Activated CD4-positive, alpha-beta T cell treated with anti-CD3 and anti-CD28 coated beads, Interleukin-2, amount 10 ng/mL, durations not matched to agents 7 days and 5 days (primary cell): ENCODE measurements at places on chromosomes 16 and 17.
A peak's percentile ranks its signal among the peaks of the same experiment; 100 is the strongest.

- DNase-seq, result no peak
Measured at GRCh38 chr17:4520060-4520893, 21.6 kb downstream of the SPNS2 start.

- DNase-seq, result no peak
Measured at GRCh38 chr17:79907850-79908249, 68.6 kb upstream of the CBX4 start.

DNA sequence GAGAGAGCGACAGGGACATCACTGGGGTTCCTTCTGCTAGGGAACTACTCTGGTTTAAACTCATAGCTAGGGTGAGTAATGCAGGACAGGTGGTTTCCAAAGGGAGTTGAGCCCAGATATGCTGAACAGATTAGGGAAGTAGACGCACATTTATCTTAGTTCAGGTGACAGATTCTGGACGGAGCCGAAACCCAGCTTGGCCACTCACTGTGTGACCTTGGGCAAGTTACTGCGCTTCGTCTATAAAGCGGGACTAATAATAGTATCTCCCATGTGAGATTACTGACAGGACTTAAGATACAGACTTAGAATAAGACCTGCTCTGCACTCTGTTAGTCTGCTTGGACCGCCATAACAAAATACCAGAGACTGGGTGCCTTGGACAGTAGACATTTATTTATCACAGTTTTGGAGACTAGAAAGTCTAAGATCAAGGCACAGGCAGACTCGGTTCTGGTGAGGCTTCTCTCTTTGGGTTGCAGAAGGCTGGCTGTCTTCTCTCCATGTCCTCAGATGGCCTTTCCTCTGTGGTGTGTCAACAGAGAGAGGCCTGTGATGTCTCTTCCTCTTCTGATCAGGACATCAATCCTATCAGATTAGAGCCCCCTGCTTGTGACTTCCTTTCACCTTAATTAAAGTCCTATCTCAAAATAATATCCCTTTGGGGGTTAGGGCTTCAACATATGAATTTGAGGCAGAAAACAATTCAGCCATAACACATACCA, 12.1 kb downstream of the SCNN1G start:
- no peak for DNase-seq

GRCh38 chr17:29549177-29549923, 17.5 kb downstream of the ABHD15 start:
- no peak for DNase-seq

- DNase-seq, result no peak
Measured at GRCh38 chr16:72797621-72798020, 250.3 kb downstream of the ZFHX3 start.

DNA sequence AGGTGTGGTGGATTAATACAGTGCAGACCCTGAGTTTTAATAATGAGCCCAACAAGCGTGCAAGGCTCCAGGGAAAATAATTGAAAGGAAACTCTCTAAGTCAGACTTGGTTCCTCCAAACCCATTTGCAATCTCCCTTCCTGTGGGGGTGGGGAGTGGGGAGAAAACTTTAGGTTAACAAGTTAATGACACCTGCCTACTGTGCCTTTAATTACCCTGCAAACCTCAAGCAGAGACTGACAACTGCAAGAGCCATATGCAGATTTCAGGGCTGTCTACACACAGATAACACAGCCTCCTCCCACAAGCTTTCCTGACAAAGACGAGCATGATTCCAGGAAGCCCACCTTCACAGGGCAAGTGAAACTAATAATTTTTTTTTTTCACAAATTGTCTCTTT, 359.3 kb downstream of the HS3ST4 start:
- DNase-seq, result no peak

- no peak for DNase-seq
Measured at GRCh38 chr17:78391843-78392242, 13.4 kb downstream of the PGS1 start.

DNA sequence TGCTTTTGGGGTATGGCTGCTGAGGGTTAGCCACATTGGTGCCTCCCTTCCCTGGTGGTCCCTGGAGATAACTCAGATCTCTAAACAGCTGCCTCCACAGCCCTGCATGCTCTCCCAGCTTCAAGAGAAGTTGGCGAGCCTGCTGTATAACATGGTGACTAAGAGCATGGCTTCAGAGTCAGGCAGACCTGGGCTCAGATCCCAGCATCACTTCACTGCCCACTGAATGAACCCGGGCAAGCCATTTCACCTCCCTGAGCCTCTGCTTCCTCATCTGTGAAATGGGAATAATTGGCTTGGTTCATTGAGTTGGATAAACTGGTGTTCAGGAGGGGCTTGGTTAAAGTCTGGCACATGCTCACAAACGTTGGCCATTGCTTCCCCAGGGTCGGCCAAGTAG, 16.6 kb downstream of the KIF1C start:
- no peak for DNase-seq

GRCh38 chr16:4372001-4372577, 441 bp downstream of the VASN start:
- peak; percentile 27 for DNase-seq

DNA sequence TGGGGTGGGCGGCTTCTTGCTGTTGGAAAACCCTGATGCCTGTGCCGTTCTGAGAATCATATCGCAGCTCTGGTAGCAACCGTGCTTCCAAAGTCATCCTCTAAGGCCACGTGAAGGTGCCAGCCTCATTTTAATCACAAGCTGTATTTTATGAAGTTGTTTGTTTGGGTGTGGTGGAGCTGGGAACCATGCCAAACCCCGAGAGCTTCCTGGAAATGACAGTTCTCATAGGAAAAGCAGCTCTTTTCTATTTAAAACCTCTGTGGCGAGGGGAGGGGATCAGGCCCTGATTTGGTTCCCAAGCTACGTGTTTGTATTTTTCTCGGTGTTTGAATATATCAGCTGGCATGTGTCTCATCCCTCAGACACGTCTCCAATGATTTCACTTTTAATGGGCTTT, 21.7 kb downstream of the KNOP1 start:
- DNase-seq, result peak; percentile 61

- no peak for DNase-seq
Measured at GRCh38 chr17:78716814-78717393, 65.2 kb downstream of the CYTH1 start.

- no peak for DNase-seq
Measured at GRCh38 chr16:2966043-2966807, 2.1 kb downstream of the KREMEN2 start.

GRCh38 chr16:76835779-76836300, 355.1 kb upstream of the MON1B start:
- DNase-seq, result no peak

DNA sequence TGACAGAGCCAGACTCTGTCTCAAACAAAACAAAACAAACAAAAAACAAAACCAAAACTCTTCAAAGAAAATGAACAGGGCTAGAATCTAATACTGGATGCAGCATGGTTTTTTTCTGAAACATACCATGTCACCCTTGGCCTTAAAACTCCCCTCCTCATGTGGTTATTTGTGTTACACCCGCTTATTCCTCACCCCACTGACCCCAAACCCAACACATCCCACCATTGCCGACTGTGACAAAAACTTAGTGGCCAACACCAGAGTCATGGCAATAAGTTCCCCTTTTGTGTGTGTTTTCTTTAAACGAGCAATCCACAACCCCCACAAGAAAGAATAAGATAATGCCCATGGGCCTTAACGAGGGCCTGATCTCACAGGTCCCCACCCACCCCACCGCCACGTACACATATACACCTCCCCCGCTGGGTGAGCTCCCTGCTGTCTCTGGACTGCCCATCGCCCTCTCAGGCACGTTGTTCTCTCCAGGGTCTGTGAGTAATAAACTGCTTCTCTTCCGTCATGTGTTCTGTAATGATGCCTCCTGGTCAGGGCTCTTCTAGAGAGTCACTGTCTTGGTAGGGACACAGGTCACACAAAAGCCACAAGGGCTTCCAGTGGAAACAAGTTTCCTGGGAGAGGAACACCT, 16.8 kb upstream of the ENGASE start:
- no peak for DNase-seq

GRCh38 chr16:2046893-2047329, 723 bp downstream of the NTHL1 start:
- no peak for DNase-seq

DNA sequence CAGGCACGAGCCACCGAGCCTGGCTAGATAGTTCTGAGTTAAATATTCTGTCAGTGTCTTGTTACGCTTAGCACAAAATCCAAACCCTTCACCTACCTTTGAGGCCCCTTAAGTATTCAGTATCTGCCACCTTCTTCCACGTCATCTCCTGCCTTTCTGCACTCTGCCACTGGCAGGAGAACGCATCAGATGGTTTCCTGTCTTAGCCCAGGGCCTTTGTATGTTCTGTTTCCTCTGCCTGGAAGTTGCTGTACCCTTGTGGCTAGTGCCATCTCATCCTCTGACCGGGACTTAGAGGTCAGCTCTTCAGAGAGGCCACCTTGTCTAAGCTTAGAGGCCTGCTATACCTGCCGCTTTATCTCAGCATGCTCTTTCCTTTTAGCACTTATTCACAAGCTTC, 67.5 kb upstream of the LGALS9 start:
- DNase-seq, result no peak

- no peak for DNase-seq
Measured at GRCh38 chr16:1626776-1627175, 14.6 kb downstream of the CRAMP1 start.

- peak; percentile 75 for DNase-seq
Measured at GRCh38 chr17:42120770-42121769, at the start of gene KAT2A. KAT2A (minus strand) TSS chr17:42121367; CDS start chr17:42121304, 63 bp downstream.

DNA sequence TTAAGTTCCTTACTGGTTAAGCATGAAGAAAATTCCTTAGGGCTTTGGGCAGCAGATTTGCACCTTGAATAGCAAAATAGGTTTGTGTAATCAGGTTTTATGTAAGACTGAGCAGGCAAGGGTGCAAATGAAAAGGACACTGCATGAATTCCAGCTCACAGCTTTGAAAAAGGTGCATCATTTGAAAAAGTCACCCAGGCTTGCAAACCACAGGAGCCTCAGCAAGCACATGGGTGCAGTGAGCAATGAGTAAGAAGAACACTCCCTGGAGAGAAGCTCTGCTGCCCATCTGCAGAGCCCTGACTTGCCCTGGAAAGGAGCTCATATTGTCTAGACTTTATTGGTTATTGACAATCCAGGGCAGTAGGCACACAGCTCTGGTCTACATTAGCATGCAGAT, 165.6 kb upstream of the KCNJ16 start:
- no peak for DNase-seq
